ENCODE measurements at places on chromosomes 4 and X.

DNA sequence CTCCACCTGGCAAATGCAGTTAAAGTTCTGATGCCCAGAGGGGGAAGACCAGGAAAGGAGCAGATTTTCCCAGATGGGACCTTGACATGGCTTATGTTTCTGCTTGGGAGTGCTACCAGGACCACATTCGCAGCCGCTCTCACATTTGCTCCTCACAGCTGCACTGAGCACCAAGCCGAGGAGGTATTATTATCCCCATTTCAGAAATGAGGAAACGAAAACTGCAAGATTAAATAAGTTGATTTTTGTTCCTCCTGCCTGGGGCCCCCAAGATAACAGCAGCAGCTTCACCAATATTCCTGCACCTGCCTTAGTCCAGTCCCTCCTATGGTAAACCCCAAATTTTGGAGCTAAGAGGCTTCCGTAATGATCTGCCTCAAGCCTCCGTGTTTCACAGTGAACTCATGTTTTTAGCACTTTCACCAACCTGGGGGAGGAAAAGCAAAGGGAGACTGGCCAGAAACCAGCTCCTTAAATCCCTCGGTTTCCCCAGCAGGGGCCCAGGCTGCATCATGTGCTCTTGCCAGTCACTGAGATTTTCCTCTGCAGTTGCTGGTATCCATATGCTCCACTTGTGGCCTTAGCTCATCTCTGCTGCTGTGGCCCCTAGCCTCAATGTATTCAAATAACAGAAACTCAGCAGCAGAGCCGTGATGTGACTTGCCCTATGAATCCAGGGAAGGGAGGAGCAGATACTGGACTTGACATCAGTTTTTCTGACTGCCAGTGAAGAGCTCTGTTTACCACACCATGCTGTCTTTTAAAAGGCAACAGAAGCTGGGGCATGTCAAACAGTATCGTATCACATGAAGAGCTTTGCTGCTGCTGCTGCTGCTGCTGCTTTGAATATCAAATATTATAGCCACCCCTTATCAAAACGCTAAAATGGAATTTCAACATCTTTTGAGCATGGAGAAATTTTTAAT is 95.5 kb upstream of the KLHL13 start:
- DNase-seq: no peak

GRCh38 chr4:163462556-163462955 is 11.0 kb downstream of the TKTL2 start:
- no peak for DNase-seq

DNA sequence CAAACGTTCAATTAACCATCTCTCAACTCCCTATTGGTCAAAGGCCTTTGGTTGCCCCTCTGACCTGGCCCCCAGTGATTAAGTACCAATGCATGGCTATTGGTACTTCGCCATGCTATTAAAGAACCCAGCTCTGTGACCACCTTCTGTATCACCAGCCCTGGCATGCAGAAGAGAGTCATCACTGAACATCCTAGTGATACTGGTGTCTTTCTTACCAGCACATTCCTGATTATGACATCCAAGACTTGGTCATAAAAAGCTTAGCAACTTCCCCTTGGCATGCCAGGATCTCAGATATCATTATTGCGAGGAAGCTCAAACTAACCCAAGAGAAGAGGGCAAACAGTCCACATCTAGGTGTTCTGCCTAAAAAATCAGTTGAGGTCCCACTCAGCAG is 122.3 kb upstream of the OTUD4 start:
- DNase-seq: no peak

GRCh38 chr4:76276813-76277212 is 25.3 kb downstream of the FAM47E start:
- DNase-seq: no peak

DNA sequence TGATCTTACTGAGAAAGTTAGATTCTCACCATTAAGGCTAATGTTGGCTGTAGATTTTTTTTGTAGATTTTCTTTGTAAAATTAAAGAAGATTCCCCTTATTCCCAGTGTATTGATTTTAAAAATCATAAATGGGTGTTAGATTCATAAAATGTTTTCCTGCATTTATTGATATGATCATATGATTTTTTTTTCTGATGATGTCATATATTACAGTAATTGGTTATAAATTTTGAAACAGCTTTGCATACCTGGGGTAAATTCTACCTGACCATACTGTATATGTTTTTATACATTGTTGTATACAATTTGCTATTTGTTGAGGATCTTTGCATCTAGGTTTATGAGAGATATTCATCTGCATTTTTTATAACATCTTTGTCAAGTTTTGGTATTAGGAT is 880.3 kb upstream of the GRIA3 start:
- no peak for DNase-seq

GRCh38 chr4:125016892-125017299 is 297.9 kb upstream of the FAT4 start:
- no peak for DNase-seq

Measured in NCI-H1930 (cell line).